ENCODE measurements at places on chromosomes 16 and 17.

- no peak for DNase-seq
Measured at GRCh38 chr16:31472709-31473203, 804 bp downstream of the TGFB1I1 start.

GRCh38 chr17:77002103-77003045, 134.2 kb downstream of the MGAT5B start:
- DNase-seq, result no peak

DNA sequence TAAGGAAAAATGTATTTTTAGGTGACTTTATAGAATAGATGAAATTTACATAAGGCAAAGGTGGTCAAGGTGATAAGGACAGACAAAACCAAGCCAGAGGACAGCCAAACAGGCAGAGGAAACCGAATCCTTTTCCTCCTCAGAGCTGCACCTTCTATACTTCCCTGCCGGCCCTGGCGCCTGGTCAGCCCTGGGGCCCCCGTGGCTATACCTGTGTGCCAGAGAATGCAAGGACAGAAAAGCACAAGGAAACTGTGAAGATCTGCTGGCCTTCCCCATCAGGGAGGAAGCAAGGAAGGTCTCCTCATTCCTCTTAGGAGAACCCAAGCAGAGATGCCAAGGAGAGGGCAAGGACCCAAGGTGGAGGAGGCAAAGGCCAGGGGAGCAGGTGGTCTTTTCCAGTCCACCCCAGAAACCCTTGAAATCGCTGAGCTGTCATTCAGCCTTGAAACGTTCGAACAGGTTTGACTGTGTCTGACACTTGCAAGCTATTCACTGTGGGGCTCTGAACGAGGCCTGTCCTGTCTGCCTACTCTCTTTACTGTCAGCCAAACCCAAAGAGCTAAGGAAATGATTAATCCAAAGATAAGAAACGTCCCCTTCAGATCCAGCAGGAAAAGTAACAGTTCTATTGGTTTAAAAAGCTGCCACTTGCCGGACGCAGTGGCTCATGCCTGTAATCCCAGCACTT, 114.4 kb downstream of the XYLT1 start:
- no peak for DNase-seq

DNA sequence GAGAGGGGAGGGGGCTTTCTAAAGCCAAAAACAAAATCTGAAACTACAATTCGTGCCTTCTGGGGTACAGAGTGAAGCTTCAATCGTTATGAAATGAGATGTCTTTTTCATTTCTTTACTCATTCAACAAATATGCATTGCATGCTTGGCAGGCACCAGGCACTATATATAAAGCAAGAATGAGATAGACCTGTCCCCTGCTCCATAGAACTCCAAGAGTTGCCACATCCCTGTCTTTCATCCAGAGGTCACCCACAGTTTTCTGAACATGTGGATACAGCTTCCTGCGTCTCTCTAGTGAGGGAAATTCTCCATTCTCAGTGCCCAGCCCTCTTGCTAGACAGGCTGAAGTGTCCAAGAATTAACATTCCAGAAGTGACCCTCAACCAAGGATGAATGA, 343.2 kb upstream of the MAF start:
- DNase-seq, result no peak

- no peak for DNase-seq
Measured at GRCh38 chr16:87331241-87331801, 14.1 kb upstream of the C16orf95 start.

- DNase-seq, result no peak
Measured at GRCh38 chr16:9868606-9869149, 313.6 kb downstream of the GRIN2A start.

DNA sequence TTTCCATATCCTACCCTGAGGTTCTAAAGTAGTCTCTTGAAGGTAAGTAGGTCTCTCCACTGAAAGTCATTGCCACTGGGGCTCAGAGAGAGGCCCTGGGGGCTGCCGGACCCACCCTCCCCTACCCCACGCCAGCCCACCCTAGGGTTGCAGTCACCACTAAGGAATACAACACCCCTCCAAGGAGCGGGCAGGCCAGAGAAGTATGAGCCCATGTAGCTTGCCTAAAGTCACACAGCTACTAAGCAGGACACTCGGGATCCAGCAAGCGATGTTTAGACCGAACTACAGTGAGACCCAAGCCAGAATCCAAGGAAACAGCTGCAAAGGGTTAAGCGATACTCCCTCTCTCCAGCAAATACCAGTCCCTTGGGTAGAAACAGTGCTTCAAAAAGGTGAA, 27.0 kb downstream of the C16orf78 start:
- DNase-seq, result no peak

DNA sequence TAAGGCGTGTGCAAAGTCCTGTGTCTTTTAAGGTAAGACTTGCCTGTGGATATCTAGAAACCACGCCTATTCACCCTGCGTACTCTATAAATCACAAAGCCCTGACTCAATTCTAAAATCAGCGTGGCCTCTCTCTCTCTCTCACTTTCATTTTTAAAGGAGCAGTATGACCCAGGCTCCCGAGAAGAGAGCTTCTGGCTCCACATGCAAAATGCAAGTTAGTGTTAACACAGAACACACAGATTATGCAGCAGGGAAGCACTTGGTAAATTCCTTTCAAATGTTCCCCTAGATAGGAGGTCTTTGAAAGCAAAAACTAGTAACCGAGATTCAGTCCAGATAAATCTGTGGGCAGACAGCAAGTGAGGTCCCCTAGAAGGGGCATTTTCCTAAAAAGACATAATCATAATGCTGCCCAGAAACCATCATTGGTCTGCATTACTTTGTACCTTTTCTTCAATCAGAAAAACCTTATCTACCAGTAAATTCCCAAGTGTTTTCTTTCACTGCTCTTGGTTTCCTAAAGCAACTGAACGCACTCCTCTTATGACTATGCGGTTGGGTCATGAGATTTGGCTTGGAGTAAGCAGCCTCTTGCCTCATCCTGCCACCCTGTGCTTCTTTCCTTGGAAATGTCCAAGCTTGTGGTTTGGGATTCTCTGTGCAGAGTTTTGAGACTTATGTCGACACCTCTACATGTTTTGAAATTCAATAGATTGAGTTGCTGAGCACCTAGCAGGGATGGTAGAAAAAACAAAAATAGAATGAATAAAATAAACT, 31.7 kb upstream of the KCNJ2 start:
- no peak for DNase-seq

DNA sequence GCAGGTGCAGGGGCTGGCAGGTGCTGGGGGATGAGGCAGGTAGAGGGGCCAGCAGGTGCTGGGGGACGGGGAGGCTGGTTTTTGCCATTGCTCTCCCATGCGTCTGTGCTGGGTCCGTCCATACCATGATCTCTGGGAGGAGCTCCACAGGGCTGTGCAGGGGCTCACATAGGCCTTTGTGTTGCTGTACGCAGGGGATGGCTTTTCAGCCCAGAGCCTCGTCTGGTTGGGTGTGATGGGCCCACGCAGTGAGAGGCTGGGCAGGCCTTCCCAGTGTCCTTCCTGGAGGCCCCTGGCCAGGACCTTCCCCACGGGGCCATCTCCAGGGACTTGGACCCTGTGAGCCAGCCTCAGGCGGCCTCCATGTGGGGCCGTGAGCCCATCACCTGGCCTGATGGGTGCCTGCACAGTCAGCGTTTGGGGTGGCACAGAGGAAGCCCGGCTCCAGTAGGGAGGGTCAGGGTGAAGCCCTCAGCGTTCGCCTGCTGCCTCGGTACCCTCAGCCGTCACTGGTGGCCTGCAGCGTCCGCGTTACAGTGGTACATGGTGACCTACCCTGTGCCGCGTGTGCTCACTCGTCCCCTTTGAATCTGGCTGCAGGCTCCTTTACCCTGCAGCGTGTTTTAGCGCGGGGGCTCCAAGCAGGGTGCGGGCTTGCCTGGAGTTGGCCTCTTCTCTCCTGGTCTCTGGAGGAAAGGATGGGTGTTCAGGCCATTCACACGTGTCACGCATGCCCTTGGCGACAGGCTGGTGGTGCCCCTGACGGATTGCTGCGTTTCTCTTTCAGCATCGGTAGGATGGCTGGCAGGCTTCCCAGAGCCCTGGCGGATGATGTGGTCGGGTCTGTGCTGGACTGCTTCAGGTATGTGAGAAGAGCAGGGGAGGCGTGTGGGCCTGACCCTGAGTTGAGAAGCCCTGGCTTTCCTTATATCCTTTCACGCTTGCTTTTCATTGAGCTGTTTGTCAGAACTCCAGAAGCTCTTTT, 30.6 kb downstream of the ZNF750 start:
- no peak for DNase-seq

DNA sequence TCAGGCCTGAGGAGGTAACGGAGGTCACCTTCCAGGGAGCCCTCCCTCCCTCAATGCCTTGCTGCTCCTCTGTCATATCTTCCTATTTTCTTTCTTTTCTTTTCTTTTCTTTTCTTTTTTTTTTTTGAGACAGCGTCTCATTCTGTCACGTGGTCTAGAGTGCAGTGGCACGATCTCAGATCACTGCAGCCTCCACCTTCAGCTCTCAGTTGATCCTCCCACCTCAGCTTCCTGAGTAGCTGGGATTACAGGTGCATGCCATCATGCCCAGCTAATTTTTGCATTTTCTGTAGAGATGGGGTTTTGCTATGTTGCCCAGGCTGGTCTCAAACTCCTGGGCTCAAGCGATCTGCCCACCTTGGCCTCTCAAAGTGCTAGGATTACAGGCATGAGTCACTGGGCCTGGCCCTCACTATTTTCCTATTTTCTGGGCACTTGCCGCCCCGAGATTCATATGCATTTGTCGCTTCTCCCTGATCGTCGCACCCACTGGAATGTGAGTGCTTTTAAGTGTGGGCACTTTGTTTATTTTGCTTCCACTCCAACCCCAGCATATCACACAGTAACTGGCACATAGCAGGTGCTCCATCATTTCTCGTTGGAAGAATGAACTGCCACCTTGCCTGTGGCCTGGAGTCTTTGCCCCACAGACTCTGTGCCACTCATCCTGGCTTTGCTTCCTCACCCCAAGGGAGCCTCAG, 31.7 kb downstream of the CPNE2 start:
- DNase-seq, result no peak

- DNase-seq, result no peak
Measured at GRCh38 chr16:49816875-49817274, 39.0 kb downstream of the ZNF423 start.
